ENCODE measurements at places on chromosomes 7 and 10. TPM values are rescaled to one million over a fixed set of nuclear protein-coding genes. Genes with fewer than 3 reads are reported as not detected.

The LLCFC1 gene
- not detected for total RNA-seq

The CFAP70 gene
- total RNA-seq, result 14.2 TPM

The RAPGEF5 gene
- 81.6 TPM for total RNA-seq

The NEUROD6 gene
- total RNA-seq, result not detected

The IGF2BP3 gene
- 120 TPM for total RNA-seq

The EVX1 gene
- total RNA-seq, result not detected

The PDZD7 gene
- 2.6 TPM for total RNA-seq

The HOXA5 gene
- 4.1 TPM for total RNA-seq

The HELLS gene
- total RNA-seq, result 41.2 TPM

The ZNF33B gene
- total RNA-seq, result 22.7 TPM

The VSTM4 gene
- total RNA-seq, result not detected

All from Karpas-422 (cell line).